ENCODE measurements at places on chromosomes 6 and 20.

- DNase-seq, result no peak
Observed at GRCh38 chr6:3836566-3836965, 12.6 kb upstream of the FAM50B start.

- DNase-seq, result no peak
Observed at GRCh38 chr6:84282550-84282949, 55.1 kb upstream of the CEP162 start.

DNA sequence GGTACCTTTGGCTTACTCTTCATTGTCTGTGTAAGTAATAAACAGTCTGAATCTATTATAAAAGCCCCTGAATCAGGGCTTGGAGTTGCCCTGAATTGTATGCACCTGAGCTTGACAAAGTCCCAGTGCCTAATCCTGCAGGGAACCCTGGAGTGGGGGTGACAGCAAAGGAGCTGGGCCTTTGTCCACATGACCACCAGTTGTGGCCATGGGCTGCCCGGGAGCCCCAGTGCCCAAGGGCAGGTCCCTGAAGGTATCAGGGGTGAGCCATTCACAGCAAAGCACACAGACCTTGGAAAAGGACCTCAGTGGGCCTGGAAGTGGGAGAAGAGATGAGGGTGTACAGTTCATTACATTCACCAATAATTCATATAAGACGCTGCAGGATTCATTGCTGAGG, 94.2 kb downstream of the BANF2 start:
- DNase-seq, result no peak

GRCh38 chr6:33868141-33868540, 64.3 kb upstream of the MLN start:
- DNase-seq, result no peak

- DNase-seq, result no peak
Observed at GRCh38 chr6:12578751-12579150, 137.8 kb upstream of the PHACTR1 start.

GRCh38 chr6:105678516-105678915, 275.6 kb upstream of the PREP start:
- no peak for DNase-seq

DNA sequence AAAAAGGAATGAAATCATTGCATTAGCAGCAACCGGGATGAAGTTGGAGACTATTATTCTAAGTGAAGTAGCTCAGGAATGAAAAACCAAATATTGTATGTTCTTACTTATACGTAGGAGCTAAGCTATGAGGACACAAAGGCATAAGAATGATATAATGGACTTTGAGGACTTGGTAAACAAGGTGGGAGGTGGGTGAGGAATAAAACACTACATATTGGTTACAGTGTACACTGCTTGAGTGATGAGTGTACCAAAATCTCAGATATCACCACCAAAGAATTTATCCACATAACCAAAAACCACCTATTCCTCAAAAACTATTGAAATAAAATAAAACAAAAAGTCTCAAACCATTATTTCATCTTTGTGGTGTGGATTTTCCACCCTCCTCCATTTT, 593.5 kb downstream of the TENT5A start:
- DNase-seq, result no peak

- DNase-seq, result no peak
Observed at GRCh38 chr20:2703716-2704475, 11.3 kb downstream of the EBF4 start.

- no peak for DNase-seq
Observed at GRCh38 chr6:156842598-156843250, 65.5 kb downstream of the ARID1B start.

GRCh38 chr6:155106456-155107115, 111.5 kb downstream of the TIAM2 start:
- no peak for DNase-seq

- DNase-seq, result no peak
Observed at GRCh38 chr6:27230758-27231111, 16.8 kb upstream of the PRSS16 start.
